DMS 273 treated with DMSO at 0.1 percent for 48 hours (cell line): ENCODE measurements at places on chromosomes 2 and 18.

GRCh38 chr2:16707014-16707623 lies 41.5 kb upstream of the CYRIA start:
- no peak for DNase-seq

- no peak for DNase-seq
Observed at GRCh38 chr2:30046396-30046795, 100.4 kb upstream of the YPEL5 start.

DNA sequence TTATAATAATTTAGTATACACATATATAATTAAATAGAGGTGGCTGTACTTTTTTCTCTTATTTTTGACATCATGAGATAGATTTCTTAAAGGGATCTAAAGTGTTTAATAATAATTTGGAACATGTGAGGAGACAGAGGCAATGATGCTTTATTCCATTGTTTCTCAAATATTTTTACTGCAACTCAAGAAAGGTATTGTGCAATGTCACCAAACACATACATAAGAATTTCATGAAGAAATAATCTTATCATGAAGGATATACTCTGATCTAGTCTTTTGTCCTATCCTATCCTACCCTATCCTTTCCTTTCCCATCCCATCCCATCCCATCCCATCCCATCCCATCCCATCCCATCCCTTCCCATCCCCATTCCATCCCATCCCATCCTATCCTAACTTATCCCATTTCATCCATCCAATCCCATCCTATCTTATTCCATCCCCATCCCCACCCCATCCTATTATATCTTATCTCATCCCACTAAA lies 232.1 kb upstream of the SMIM21 start:
- DNase-seq, result no peak

GRCh38 chr2:223363085-223363484 lies 239.1 kb downstream of the SCG2 start:
- no peak for DNase-seq

GRCh38 chr2:99032786-99033185 lies 96.8 kb upstream of the CRACDL start:
- no peak for DNase-seq

- no peak for DNase-seq
Observed at GRCh38 chr2:34316788-34317187, 717.7 kb upstream of the FAM98A start.

DNA sequence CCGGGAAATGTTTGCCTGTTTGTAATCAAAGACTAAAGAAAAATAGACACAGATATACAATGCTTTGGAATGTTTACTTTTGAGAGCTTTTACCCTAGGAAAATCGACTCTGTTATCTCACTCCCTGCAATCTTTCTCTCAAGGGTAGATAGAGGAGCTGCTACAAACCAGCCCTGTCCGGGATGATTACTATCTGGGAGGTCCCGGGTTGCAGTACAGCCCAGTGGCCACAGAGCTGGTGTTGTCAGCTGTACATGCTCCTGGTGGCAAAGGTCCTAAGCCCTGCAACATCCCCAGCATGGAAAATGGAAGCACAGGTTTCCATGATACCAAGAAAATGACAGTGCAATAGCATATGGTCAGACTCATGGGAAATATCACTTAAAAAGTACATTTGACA lies 570.5 kb upstream of the SOX11 start:
- no peak for DNase-seq

DNA sequence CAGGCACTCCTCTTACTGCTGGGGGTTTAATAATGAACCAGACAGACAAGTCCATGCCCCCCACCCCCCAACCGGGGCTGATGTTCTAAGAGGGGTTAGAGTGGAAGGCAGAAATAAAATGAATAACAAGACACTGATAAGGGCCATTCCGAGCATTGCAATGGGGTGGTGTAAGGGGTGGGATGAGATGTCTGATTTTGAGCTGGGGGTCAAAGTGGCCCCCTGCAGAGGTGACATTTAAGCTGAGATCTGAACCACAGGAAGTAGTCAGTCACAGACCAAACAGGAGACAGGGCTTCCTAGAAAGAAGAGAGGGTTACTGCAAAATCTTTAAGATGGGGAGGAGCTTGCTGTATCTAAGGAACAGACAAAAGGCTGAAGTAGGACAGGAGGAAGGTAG lies 180.6 kb upstream of the SH3BP4 start:
- DNase-seq, result no peak

GRCh38 chr18:6746386-6746960 lies 17.0 kb downstream of the ARHGAP28 start:
- no peak for DNase-seq

DNA sequence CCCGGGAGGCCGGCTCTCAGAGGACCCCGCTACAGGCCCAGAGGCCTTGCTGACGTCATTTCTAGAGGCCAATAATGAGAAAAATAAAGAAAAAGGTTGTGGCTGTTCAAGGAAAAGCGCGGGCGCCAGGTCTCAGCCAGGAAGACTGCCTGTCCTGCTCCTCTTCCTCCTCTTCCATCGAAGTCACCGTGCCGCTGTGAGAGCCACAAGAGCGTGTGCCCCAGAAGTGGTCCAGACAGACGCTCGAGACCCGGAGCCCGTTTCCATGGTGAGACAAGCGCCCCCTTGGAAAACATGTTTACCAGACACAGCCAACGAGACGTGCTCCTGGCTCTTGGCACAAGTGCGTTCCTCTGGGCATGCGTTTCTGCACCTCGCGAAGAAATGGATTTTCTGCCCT lies 210.5 kb downstream of the HDAC4 start:
- no peak for DNase-seq

DNA sequence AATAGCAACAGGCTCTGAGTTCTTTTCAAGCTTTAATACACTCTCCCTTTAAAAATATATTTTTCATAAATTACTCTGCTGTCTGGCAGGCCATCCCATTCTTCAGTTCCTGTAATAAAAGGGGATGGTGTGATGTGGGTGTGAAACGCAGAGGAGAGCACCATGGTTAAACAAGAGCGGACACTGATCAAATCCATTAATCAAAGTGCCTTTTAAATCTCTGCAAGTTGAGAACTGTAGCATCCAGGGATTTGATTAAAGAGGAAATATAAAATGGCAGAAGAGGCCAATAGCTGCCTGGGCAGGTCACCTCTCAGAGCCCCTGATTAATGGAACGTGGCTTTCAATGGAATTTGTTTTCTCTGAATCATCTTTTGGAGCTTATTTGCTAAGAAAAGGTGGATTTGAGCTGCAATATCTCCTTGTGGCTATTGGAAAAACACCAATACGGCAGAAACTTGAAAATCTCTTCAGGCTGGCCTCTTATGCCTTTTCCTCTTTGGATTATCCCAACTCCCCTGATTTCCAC lies 96.9 kb downstream of the ACTR3 start:
- DNase-seq, result no peak

GRCh38 chr2:43128559-43128955 lies 97.8 kb downstream of the ZFP36L2 start:
- no peak for DNase-seq

GRCh38 chr2:172560721-172561120 lies 4.8 kb downstream of the PDK1 start:
- no peak for DNase-seq
